ENCODE measurements at places on chromosomes 7 and 10.

- DNase-seq: no peak
Measured at GRCh38 chr7:50994753-50995319, 212.1 kb upstream of the GRB10 start.

DNA sequence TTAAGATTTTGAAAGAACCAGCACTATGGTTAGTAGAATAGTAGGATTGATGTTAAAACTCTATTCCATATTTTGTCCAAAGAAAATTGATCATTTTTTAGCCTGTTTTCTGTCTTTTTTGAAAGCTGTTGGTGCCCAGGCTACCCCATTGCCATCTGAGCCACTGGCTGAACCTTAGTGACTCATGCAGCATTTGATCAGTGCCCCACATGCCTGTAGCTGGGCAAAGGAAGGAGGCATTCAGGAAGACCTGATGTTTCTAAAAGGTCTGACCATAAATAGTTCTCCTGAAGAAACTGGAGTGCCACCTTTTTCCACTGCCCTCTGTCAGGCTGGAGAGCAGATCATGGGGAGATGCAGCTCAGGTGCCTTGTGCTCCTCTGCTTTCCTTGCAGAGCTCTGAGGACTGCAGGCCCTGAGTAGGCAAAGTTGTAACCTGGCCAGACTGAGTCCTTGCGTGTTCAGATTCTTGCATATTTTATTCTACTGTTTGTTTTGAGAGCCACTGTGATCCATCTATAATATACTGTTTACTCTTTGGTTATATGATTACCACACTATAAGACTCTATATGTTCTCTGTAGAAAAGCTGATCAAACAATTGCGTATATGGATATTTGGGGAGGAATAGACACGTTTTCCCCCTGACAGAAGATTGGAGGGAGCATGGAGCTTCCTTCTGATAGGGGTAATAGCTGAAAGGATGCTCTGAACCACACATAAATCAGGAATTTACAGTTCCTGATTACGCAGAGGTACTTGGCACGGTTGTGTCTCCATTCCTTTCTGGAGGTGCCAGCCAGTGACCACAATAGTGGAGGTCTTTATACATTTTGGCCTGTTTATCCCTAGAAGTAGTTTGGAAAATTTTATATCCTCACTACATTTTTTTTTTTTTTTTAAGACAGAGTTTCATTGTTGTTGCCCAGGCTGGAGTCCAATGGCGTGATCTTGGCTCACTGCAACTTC lies 48.9 kb upstream of the GJD4 start:
- no peak for DNase-seq

- no peak for DNase-seq
Measured at GRCh38 chr7:151809864-151810170, 67.1 kb downstream of the PRKAG2 start.

GRCh38 chr10:123301077-123301857 lies 147.1 kb downstream of the BUB3 start:
- DNase-seq: no peak

- DNase-seq: no peak
Measured at GRCh38 chr7:129746857-129747529, 135.5 kb downstream of the NRF1 start.

DNA sequence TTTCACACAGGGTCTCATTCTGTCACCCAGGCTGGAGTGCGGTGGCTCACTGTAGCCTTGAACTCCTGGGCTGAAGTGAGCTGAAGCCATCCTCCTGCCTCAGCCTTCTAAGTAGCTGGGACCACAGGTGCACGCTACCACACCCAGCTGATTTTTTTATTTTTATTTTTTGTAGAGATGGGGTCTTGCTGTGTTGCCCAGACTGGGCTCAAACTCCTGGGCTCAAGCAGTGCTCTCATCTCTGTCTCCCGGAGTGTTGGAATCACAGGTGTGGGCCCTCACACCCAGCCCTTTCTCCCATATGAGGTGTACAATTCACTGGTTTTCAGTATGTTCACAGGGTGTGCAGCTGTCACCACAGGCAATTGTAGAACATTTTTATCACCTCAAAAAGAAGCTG lies 5.2 kb downstream of the INPP5A start:
- DNase-seq: no peak

- no peak for DNase-seq
Measured at GRCh38 chr7:128937647-128938543, at the start of gene IRF5. Gene IRF5, plus strand, starts transcription at chr7:128937927. Its CDS starts 4,155 bp downstream, at chr7:128942082.

DNA sequence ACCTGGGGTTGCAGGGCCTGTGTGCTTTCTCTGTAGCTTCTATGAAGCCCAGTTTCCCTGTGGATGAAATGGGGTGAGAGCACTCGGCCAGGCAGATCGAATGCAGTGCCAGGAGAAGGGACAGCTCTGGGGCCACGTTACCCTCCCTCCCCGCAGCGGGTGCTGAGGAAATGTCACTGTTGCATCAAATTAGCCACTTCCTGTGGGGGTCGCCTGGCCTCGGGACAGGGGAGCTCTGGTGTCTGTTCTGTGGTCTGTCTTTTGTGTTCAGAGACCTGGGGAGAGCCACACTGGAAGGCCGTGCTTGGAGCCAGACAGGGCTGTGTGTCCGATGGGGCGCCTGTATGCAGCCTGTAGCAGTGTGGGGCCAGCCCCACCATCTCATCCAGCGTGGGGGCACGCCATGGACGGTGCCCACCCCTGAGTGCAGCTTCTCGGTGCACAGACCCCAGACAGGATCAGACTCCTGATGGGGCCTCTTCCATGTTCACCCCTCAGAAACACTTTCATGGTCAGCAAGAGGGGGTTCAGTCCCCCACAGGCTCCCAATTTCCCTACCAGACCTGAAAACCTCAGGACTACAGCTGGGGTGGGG lies 13.6 kb downstream of the TTYH3 start:
- no peak for DNase-seq

DNA sequence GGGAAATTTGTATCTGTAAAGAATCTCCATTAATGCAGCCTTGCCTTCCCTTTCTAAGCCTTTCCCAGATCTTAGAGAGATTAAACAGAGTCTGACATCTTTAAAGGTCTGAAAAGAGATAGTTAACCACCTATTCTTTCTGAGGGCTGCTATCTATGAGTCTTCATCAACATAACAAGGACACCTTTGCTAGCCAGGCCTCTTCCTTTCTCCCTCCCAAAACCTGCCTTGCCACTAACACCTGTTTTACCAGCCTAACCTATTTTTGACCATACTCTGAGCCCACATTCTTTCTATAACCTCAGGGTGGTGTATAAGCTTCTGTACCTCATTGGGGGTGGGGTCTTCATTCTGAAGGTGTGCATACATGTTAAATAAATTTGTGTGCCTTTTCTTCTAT lies 217.1 kb downstream of the IPMK start:
- DNase-seq: no peak

DNA sequence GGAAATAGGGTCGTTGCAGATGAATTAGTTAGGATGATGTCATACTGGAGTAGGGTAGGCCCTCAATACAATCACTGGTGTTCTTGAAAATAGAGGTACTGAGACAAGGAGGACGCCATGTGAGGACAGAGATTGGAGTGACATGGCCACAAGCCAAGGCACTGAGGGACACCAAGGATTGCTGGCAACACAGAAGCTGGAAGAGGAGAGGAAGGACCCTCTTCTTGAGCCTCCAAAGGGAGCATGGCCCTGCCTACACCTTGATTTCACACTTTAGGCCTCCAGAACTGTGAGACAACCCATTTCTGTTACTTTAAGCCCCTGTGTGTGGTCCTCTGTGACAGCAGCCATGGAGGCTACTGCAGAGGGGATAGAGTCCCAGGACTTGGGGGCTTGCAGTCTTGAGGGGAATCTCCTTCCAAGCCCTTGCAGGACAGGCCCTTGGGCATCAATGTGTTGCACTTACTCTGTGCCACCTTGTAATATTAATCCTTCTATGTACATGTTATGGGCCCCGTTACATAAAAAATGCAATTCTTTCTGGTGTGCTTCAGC lies 3.7 kb upstream of the AOC1 start:
- no peak for DNase-seq

- no peak for DNase-seq
Measured at GRCh38 chr7:44308596-44309270, 16.7 kb downstream of the CAMK2B start.

- no peak for DNase-seq
Measured at GRCh38 chr7:96224685-96225084, 97.2 kb downstream of the SLC25A13 start.

DNA sequence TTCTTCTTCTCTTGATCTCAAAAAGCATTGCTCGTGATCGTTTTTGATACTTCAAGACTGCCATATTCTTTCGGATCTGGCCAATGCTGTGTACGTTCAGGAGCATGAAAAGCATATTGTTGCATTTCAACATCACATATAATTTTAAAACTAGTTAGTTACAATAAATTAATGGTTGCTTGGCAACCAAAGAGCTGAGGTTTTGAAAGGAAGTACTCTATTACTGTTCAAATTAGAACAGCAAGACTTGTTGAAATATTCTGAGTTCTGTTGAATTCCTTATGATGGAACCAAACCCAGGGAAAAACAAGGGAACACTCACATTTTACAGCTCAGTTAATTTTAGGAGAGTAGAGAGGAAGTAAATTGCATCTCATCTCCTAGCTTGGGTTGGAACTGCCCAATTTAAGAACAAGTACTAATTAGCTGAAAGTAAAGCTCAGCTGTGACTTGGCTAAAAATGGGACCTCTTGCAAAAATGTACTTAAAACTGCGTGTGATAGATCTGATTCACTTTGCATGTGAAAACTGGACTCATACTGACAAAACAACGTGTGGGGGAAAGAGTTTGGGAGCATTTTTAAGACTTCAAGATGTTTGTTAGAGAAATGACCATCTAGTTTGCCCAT lies 21.2 kb downstream of the OR9A2 start:
- DNase-seq: no peak

GRCh38 chr10:112283100-112283499 lies at the start of gene TECTB:
Gene TECTB, plus strand, starts transcription at chr10:112283400. Its CDS starts 335 bp downstream, at chr10:112283735.
- no peak for DNase-seq

DNA sequence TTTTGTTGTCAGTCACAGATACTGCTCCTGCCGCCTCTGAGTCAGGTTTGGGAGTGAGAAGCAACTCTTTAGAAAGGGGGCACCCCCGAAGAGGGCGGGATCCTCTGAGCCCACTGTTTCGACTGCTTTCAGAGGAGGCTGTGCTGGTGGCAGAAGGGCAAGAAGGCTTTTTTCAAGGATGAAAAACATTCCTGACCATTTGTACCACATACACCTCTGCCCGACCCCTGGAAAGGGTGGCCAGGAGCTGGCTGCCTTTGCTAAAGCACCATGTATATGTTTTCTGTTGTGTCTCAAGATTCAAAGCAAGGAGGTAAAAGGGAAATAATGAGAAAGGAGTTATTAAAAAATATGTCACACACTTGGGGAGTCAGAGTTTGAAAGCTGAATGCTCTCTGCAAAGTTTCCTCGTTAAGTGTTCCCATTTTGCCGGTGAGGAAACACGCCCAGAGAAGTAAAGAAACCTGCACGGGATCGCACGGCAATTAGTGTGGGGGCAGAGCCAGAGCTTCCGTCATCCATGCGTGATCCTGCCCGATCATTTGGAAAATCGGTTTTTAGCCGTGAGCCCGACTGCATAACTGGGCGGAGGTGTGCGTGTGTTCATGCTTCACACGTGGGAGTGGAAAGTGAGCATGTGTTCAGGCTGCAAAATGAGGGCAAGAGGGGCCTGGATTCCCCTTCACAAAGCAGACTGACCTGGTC lies 163.2 kb downstream of the ADAM12 start:
- DNase-seq: no peak

DNA sequence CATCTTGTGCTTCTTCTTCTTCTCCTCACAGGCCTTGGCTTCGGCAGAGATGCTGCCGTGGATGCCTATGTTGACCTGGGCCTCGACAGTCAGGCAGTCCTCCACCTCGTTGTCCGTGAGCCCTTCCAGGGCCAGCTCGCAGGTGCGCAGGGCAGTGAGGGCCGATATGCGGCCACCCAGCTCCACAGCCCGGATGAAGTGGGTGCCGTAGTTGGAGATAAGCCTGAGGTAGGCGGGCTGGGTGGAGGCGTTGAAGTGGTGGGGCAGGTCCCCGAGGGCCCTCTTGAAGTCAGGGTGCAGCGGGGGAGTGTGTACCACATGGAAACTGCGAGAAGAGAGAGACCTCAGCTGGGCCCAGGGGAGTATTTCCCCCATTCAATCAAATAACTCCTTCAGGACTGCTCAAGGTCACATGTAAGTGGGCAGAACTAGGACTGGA lies 3.7 kb downstream of the PRF1 start:
- no peak for DNase-seq

- DNase-seq: no peak
Measured at GRCh38 chr10:96794836-96795733, 37.0 kb upstream of the LCOR start.

GRCh38 chr10:73340121-73340520 lies 18.5 kb downstream of the CFAP70 start:
- no peak for DNase-seq

DNA sequence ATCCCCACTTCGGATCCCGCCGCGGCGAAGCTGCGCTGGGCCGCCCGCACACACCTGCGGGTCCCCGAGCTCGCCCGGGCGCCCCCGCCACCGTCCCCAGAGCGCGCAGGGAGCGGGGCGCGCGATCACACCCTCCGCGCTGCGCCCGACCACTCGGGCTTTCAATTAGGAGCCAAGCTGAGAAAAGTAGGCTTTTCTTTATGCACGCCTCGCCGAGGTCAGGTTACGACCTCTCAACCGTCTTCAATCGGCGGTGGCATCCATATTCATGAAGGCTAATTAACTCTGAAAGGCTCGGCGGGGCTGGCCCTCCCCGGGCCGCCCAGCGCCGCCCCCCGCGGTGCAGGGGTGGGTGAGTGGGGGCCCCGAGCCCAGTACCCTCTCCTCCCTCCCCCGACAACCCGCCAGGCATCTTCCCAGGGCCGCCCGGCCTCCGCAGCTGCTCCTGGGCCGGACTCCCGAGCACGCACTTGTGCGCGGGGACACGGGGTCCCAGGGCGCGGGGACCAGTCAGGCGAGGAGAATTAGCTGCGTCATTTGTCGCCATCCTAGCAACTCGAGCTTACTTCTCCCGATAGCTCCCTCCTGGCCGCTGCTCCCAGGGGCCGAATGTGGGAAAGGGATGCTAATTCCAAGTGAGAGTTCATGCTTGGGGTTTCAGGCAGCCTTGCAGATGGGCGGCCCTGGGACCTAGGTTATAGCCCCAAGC lies 155.5 kb upstream of the LYZL2 start:
- peak; percentile 67 for DNase-seq

- DNase-seq: no peak
Measured at GRCh38 chr10:1183033-1183396, 126.8 kb downstream of the WDR37 start.

- DNase-seq: no peak
Measured at GRCh38 chr10:20144268-20144667, 328.0 kb downstream of the PLXDC2 start.

- no peak for DNase-seq
Measured at GRCh38 chr7:84091318-84091717, 103.3 kb downstream of the SEMA3A start.

- DNase-seq: no peak
Measured at GRCh38 chr10:112963835-112964234, 13.8 kb downstream of the TCF7L2 start.

- DNase-seq: no peak
Measured at GRCh38 chr10:122648599-122649428, 50.8 kb downstream of the C10orf120 start.

GRCh38 chr10:6788231-6788630 lies 208.2 kb upstream of the PRKCQ start:
- DNase-seq: no peak

- DNase-seq: no peak
Measured at GRCh38 chr7:48964074-48964473, 39.7 kb downstream of the CDC14C start.

Data from NCI-H2107 (cell line).